ENCODE measurements at places on chromosomes 2 and 18.
A peak's percentile ranks its signal among the peaks of the same experiment; 100 is the strongest.

GRCh38 chr18:10387399-10387798 is 67.0 kb upstream of the APCDD1 start:
- DNase-seq = no peak

GRCh38 chr18:6661692-6662415 is 67.7 kb upstream of the ARHGAP28 start:
- peak; percentile 40 for DNase-seq

DNA sequence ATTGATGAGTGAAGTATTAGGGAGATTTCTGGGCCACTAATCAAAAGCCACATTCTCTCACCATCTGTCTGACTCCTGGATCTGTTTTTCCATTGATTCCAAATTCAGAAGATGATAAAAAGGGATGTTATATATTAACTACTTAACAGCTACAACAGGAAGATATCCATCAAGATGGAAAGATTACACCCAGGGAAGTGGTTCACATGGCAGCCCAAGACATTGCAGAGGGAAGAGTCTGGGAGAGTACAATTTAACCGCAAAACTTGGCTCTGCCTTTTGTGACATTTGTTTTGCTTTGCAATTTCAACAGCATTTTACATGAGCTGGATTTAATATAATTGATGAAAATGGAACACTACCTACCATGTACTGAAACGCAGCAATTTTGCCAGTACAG is 22.5 kb upstream of the TCF4 start:
- DNase-seq = no peak

GRCh38 chr2:38528008-38528442 is 74.7 kb downstream of the HNRNPLL start:
- peak; percentile 67 for DNase-seq

- no peak for DNase-seq
Measured at GRCh38 chr2:214765180-214765579, 44.3 kb downstream of the BARD1 start.

DNA sequence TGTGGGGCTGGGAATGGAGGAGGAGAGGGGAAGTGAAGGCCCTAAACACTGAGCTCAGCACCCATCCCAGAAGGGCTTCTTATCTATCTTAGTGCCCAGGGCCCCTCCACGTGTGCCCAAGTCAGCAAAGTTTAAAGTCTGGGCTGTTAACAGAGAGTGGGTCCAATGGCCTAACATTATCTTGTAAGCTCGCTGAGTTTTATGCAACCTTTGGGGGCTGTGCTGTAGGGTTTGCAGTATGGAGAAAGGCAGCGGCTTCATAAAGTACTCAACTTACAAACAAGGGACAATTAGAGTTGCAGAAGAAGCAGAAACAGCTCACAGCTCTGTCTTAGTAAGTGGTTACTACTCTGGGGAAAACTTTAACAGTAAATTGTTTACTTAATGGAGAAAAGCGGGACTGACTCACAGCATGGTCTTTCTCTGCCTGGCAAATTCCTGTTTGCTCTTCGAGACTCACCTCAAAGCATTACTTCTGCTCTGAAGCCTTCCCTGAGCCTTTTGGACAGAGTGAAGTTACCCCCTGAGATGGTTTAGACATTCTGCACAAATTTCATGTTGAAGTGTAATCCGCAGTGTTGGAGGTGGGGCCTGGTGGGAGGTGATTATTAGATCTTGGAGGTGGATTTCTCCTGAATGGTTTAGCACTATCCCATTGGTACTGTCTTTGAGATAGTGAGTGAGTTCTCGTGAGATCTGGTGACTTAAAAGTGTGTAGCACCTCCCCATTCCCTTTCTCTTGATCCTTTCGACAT is 9.0 kb downstream of the ENOSF1 start:
- DNase-seq = no peak

DNA sequence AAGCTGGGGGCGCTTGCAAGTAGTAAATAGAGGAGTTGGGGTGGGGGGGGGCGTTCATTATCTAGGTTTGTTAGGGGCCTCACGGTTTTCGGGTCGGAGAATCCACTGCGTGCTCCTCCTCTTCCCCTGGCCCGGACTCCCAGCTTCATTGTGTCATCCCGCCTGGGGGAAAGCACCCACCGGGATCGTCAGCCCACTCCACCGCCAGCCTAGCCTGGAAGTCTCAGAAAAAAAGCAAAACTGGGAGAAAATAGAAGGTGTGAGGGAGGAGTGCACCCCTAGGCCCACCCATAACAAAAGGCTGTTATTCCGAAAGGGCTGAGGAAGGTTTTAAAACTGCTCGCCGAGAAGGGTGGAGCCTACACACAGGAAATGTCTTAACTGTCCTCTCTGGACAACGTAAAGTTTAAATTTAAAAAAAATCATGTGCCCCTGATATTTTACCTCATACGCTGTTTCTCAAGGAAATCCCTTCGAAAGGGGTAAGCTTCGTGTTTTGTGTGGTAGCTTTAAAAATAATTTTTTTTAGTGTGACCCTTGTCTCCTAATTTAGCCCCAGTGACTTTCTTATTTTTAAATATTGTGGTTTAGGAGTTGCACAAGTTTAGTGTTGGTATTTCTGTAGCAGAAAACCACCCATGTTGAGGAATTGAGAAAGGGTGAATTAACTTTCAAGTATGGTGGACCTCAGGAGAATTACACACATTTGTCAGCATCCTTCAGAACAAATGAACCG is 104.2 kb downstream of the SPTBN1 start:
- DNase-seq = peak; percentile 59

GRCh38 chr2:23446916-23447315 is 61.9 kb downstream of the KLHL29 start:
- no peak for DNase-seq

DNA sequence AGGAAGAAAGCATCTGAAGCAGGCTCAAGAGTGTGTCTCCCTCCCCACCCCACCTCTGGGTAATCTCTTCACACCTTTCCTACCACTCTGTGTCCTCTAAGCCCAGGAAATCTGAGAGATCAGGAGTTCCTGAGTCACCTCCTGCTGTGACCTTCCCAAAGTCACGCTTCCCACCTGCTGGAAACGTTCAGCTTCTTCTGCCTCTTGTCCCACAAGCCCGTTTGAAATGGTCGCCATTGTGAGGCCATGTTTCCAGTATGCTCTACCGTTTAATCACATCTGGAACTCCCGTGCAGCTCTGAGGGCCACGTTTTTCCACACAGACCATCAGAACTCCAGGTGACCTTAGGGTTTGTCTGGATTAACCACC is 25.9 kb downstream of the GREB1 start:
- DNase-seq = no peak

- DNase-seq = no peak
Measured at GRCh38 chr2:86371527-86371926, 34.1 kb upstream of the REEP1 start.

GRCh38 chr2:8679827-8680731 is 1.8 kb upstream of the ID2 start:
- no peak for DNase-seq

DNA sequence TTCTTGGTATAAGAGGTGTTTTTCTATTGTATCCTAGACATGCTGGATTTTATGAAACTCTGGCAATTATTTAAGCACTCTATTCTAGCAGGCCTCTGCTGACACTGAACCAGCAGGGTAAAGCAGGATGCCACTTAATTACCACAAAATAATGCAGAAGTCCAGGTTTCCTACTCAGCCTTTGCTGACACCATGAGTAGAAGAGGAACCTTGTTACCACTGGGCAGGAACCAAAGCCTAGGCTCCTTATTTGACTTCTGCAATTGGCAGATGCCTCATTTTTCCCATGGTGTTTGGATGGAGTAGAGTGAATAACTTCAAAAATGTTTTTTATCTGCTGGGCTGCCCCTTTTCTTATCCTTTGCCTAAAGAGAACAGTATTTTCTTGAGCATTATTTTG is 60.8 kb downstream of the THNSL2 start:
- DNase-seq = no peak

DNA sequence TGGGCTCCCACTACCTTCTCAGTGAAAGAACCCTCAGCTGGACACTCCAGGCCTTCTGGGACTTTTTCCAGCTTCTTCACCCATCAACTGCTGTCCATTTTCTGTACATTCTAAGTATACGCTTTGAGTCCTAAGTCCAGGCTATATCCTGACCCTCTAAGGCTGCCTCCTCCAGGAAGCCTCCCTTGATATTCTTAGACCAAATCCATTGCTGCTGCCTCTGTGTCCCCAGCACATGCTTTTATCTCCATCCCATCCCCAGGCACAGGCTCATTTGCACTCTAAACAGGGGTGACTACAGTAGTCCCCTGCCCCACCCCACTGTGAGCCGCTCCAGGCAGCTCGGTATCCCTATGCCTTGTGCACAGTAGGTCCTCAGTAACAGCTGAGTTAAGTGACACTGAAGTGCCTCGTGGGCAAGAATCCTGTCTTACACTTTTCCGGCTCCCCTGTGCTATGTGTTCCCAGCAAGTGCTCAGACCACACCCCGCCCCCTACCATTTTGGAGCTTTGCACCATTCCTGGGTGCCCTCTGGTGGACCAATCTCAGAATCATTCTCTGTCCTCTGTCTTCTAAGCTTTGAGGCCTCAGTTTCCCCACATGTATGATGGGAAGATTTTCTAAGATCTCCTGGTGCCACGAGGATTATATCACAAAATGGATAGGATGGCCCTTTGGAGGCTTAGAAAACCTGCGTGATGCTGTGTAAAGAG is 34.9 kb downstream of the EMX1 start:
- no peak for DNase-seq

DNA sequence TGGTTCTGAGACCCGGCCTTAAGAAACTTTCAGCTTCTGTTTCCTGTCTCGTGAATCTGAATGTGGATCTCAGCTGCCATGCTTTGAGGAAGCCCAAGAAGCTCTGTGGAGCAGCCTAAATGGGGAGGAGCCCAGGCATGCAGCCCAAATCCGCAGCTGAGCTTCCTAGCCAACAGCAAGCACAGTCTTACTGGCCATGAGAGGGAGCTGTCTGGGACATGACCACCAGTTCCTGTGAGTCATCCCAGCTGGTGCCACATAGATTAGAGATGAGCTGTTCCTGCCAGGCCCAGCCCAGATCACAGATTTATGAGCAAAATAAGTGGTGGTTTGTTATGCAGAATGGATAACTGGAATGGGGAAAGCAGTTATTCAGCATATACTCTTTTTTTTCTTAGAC is 224.4 kb upstream of the APCDD1 start:
- DNase-seq = peak; percentile 62

GRCh38 chr18:41966943-41967342 is 11.9 kb downstream of the PIK3C3 start:
- DNase-seq = no peak

- no peak for DNase-seq
Measured at GRCh38 chr18:65768120-65768778, 17.4 kb downstream of the CDH7 start.
